ENCODE measurements at places on chromosomes 5 and 9.

DNA sequence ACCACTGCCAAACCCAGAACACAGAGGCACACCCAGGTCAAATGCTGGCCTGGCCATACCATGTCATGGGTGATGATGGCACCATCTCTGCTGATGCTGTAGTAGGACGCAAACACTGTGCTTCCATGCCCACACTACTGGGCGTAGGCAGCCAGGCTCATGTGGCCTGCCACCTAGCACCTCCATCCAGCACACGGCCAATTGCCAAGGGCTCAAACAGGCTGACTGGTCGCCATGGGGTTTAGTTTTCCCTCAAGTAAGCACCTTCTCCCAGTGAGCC is 39.4 kb downstream of the BICD2 start:
- DNase-seq: no peak

GRCh38 chr9:137982200-137982599 is 104.6 kb downstream of the CACNA1B start:
- no peak for DNase-seq

- DNase-seq: no peak
These were observed at the start of gene MGAT4B for GRCh38 chr5:179806250-179807048. MGAT4B (minus strand) TSS chr5:179806866; CDS start chr5:179806583, 283 bp downstream.

DNA sequence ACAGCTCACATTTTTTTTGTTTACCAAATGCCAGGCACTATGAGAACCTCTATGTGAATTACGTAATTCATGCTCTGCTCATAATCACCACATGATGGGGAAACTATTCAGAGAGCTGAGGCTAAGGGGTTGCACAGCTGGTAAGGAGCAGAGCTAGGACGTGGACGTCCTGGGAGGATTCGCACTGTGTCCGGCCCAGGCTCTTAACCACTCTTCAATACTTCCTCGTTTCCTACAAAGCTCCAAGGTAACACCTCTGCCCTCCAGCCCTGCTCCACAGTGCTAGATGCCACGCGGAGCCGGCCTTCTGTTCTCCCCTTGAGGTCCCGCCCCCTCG is 8.7 kb downstream of the PHF19 start:
- DNase-seq: no peak

DNA sequence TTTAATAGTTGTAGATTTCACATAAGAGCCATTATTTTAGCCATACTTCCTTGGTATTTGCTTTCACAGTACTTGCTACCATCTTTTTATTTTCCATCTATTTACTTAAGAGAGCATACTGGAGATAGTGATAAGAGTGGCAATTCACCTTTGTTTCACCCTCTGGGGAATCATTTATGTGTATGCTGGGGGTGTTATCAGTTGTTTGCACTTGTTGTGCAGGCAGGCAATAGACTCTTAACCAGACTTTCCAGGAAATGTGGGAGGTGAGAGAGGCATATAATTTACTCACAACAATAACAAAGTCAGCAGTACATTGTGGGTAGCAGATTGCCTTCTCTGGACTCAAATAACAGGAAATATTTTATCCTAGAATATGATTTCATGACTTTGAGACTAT is 1018.3 kb downstream of the CDH12 start:
- no peak for DNase-seq

DNA sequence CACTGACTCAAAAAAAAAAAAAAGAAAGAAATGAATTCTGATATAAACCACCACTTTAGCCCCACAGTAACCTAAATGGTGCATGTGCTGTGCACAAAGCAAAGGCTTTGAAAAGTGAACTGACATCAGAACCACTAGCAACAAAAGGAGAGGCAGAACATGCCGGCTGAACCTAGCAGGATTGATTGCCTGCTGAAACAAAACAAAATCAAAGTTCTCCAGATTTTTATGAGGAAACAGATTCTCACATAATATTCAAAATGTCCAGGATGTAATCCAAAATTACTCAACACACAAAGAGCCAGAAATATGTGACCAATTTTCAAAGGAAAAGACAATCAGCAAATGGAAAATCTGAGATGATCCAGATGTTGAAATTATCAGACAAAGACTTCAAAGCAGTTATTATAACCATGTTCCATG is 37.9 kb downstream of the UBTD2 start:
- no peak for DNase-seq

DNA sequence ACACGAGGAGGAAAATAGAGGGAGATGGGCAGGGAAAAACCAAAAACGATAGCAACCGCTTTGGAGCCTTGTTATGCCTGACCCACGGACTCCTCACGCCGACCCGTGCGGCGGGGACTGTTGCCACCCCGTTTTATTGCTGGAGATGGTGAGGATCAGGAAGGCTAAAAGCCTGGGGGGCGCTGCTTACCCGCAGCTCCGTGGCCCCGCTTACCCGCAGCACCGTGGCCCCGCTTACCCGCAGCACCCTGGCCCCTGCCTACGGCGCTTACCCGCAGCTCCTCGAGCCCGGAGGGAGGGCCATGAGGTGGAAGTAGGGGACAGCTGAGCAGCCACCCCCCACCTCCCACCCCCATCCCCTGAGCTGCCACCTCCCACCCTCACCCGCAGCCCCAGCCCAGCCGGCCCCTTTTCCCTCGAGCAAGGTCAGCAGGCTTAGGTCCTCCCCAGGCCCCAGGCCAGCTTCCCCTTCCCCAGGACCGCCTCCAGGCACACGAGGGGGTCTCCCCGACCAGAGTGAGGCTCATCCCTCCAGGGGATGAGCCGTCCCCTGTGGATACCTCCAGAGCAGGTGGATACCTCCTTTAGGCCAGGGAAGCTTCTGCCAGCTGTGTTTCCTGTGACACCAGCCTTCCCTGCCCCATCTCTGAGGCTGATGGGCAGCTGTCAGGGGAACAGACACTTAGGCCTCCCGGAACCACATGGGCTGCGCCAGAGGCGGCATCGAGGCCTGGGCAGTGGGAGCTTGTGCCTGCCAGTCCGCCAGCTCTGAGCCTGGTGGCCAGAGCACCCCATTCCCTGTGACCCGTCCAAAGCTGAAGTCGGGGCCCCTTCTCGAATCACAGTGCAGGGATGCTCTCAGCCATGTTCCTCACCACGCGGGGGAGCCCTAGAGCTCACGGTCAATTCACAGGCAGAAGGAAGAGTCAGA is 92.3 kb downstream of the LMX1B start:
- DNase-seq: no peak
